NCI-H1930 (cell line): ENCODE measurements at places on chromosomes 7 and 10.

DNA sequence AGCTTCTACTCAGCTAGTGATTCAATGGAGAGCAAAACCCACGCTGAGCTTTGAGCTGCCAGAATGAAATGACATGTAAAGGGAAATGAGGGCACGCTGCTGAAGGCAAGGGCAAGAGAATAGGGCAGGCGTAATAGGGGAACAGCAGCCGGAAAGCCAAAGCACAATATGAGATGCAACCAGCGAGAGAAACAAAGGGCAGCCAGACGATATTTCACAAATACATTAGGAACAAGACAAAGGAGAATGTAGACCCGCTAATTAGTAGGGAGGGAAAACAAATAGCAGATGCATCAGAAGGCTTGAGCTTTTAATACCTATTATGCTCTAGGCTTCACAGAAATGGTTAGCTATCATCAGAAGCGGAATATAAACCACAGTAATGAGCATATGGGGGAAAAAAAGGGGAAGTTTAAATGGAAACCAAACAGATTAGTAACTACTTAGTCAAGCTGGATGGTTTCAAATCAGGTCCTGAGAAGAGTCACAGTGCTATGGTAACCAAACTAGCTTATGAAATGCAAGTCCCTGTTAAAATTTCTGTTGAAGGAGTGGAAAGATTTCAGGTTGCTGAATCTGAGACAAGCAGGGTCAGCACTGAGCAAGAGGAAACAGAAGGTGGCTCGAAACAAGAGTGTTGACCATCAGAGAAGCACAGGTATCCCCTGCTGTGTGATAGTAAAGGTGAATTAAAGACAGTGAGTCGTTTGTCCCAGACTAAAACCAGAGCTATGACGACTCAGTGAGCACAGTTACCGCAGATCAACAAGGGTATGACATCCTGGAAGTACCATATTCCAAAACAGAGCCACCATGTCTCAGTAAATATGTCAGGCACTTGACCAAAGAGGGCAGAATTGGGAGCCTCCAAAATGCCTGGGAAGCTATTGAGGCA is 496.9 kb upstream of the CELF2 start:
- no peak for DNase-seq

GRCh38 chr10:119496273-119496672 is 46.2 kb downstream of the RGS10 start:
- no peak for DNase-seq

GRCh38 chr7:17325364-17325763 is 26.9 kb downstream of the AHR start:
- DNase-seq, result no peak

- DNase-seq, result no peak
Observed at GRCh38 chr10:99708428-99709012, 23.4 kb downstream of the COX15 start.

- no peak for DNase-seq
Observed at GRCh38 chr10:71537681-71538080, 141.0 kb downstream of the CDH23 start.

DNA sequence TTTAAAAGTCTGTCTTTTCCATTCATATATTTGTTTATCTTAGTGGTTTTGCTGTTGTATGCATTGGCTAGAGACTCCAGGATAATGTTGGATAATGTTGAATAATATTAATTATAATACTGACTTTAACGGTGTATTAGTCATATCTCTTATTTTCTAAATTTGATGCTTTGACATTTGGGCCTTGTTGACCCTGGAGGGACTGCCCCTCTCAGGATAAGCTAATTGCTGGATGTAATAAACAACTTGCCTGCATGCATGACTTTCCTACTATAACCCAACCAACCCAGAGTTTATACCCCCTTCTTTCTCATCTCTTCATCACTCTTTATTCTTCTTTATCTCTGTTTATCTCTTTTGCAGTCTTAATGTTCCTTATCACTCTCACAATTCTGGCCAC is 90.9 kb upstream of the ABI1 start:
- no peak for DNase-seq

GRCh38 chr10:95906677-95907455 is 909 bp upstream of the CC2D2B start:
- peak; percentile 0 for DNase-seq

DNA sequence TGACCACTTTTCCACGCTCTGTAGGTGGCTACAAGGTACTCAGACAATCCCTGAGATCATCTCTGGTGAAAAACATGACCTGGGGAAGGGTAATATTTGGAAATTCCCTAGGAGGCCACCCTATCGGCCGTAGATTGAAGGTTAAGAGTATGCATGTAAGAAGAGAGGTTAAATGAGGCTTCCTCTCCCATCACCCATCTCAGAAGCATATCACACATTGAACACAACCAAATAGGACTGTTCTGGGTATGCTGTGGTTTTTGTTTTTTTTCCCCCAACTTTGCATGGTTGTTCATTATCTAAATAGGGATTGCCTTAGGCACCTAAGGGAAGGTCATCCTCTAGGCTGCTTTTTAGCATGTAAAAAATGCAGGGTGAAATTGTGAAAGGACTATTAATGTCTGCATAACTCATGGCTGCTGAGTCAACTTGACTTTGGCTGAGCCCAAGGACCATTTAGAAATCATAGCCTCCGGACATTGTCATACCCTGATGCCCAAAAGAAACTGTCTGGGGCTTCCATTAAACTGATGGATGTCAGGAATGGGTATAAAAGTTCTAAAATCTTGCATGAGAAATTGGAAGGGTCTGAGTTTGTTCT is 24.7 kb upstream of the ST8SIA6 start:
- DNase-seq, result no peak

GRCh38 chr7:50262446-50262845 is 42.1 kb upstream of the IKZF1 start:
- DNase-seq, result no peak

DNA sequence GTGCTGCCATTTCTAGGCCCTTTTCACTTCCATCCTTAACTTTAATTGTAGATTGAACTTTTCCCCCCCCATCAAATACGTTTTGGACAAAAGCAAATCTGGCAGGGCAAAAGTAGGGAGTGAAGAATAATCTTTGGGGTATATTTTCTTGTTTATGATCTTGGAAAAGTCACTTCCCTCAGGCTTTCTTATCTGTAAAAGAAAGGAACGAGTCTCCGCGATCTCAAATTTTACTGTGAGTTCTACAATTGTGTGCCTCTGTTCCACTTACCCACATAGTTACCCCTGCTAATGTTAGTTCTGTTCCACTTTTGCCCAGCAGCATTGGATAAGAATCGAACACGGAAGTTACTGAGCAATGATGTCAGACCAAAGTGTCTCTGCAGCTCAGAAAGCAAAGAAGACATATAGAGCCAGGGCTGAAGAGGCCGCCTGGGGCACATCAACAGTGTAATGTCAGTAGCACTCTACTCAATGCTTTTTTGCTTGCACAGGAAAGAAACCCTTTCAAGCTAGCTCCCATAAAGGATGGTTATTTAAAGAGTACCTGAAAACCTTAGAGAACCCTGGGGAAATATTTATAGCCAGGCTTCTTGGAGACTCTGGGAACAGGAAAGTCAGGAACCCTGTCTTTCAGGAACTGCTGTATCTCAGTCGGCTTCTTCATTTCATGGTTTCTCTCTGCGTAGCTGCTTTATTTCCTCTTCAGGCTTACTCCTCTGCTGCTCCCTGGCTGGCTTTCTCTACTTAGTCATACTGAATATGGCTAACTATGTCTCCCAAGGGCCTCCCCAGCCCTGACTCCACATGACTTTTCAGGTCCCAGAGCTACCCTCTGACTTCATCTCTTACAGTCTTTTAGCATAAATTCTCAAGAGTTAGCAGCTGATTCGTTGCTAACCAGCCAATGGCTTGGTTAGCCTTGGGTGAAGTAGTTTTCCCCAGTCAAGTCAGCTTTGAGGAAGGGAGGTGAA is 123.7 kb upstream of the FAM3C start:
- no peak for DNase-seq

- no peak for DNase-seq
Observed at GRCh38 chr10:114110174-114110972, 63.6 kb downstream of the CCDC186 start.

- no peak for DNase-seq
Observed at GRCh38 chr10:44635176-44635575, 250.3 kb upstream of the CXCL12 start.

DNA sequence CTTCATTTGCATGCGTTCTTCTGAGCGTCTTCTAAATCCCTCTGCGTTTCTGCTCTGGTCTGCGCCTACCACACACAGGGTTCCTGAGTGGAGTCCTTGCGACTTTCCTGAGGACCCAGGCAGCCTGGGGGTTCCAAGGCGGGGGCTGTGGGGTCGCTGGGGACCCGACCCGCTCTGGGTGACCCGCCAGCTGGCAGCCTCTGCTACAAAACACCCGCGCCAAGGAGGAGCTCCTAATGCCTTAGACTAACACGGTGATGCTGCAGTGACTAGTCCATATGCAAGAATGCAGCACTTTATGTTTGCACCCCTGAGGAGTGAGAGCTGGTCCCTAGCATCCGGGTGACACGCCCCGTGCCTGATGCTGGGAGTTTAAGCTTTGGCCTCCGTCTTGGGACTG is 367.0 kb upstream of the POM121L12 start:
- no peak for DNase-seq

DNA sequence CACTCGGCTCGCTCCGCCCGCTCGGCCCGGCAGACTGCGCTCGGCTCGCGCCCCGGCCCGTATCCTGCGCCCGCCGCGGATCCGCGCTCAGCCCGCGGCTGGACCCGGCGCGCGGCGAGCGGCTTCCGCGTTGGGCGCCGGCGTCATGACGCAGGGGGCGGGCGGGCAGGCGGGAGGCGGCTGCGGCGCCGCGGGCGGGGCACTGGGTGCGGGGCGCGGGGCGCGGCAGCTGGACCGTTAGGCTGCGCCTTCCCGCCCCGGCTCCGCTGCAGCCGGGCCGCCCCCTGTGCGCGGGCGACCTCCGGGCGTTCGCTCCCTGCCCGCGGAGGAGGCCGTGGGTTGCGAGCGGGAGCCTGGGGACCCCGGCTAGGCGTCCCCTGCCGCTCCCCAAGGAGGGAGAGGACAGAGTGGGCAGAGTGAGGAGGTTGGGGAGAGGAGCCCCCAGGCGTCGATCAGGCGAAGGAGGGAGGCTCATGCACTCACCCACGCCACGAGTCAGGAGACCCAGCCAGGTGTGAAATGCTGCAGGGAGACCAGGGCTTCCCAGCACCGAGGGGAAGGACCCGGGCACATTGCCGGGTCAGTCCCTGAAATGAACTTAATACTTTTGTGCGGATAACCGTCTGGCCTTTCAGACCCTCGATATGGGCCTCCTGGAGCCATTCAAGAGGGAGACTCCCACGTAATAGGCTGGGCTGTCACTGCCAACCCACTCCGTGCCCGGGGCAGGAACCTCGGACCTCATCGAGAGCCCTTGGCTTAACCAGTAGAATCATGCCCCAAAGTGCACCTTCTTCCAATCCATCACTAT is at the start of gene PIP4K2A:
TSS of gene PIP4K2A (minus strand) at position 100 of the 811 bp plus-strand sequence. CDS start 252 bp downstream, outside the sequence.
- DNase-seq, result no peak

DNA sequence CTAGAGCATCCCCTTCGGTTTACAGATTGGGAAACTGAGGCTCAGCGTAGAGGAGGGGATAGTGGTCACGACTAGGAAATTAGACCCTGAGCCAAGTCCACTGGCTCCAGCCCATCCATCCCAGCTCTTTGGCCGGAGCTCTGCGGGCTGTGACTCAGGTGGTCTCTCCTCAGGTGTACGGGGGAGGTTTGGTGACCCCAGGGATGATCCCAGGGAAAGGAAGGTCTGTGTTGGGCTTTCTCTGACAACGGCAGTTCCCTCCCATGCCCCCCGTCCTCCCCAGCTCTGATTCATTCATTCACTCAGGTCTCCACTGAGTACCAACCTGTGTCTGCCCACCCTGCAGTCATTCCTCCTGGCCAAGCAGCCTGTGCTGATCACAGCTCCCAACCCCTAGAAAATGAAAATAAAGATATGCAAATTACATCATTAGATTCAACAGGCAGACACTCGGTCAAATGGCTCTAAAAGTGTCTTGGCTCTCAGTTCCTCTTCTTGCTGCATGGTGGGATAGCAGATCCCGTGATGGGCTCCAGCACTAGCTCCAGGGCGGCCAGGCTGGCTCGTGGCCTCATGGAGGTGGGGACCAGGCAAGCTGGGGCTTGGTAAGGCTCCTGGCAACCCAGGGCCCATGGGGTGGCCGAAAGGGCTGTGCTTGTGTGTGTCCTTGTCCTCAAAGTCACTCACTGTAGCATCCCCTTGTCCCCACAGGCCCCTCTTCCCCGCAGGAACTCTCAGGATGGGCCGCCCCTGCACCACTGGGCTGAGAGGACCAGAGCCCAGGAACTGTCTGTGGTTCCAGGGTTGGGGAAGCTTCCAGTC is 37.8 kb downstream of the CLRN3 start:
- DNase-seq, result no peak

DNA sequence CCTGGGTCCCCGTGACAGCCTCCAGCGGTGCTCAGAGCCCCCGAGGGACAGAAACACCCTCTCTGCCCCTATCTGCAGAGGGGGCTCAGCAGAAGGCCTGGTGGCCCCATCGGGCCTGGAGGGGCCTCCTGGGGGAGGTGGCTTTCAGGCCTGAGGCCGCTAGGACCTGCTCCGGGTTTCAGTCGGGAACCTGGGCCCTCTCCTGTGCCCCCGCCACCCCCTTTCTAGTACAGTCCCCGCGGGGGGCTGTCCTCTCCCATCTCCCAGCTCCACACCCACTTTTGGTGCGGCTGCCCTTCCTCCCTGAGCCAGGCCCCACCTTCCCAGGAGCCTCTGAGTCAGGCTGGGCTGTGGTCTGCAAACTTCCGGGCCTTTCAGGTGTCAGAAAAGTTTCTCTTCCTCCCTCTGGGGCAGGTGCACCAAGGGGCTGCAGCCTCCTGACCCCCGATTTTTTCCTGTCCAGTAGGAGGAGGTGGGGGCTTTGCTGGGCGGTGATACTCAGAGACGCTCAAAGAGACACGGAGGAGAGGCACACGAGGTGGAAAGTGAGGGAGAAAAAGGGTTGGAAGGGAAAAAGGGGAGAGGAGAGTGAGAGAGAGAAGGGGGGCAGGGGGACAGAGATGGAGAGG is 692 bp downstream of the CARD11 start:
- DNase-seq, result no peak
